ENCODE measurements at places on chromosomes 16 and 17.

- no peak for DNase-seq
These were observed 393.2 kb downstream of the PMP22 start for GRCh38 chr17:14871921-14872320.

GRCh38 chr16:23944381-23944780 is 108.6 kb downstream of the PRKCB start:
- no peak for DNase-seq

GRCh38 chr16:85055493-85056210 is 28.1 kb downstream of the KIAA0513 start:
- DNase-seq: peak; percentile 44

GRCh38 chr16:86088816-86089215 is 189.9 kb downstream of the IRF8 start:
- no peak for DNase-seq

GRCh38 chr17:43030137-43030767 is 5.2 kb downstream of the RND2 start:
- no peak for DNase-seq

DNA sequence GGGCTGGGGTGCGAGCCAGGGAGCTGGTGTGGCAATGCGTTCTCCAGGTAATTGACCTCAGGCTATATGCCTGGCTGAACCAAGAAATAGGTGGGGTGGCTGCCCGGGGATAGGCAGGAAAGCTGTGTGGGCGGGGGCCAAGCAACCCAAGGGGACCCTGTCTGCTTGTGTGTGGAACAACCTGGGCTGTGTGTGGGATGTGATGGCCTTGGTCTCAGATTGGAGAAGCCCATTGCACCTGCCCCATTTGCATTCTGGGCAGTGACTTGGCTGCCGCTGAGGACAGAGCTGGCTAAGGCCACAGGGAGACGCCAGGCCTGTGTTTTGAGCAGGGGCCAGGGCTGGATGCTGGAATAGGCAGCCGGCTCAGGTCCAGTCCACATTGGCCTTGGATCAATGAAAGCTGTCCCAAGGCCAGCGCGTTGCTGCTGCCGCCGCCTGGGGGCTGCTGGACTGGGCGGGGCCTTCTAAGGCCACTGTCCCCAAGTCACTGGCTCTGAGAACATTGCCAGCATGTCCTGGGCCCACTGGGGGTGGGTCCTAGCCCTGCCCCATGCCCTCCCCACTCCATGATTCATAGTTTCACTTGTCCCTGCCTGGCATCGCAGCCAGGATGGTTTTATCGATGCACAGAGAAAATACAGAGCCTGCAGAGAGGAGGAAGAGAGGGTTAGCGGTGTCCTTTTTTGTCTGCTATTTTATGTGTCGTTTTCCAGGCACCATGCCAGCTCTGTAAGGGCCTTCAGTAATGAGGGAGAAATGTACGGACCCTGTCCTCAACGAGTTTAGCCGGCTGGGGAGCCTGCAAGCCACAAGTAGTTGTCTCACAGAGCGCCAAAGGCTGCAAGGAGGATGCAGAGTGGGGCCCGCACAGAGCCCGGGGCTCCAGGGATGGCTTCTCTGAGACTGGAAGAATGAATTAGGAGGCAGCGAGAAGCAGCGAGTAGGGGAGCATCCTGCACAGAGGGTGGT is 43.9 kb downstream of the NKD1 start:
- no peak for DNase-seq

DNA sequence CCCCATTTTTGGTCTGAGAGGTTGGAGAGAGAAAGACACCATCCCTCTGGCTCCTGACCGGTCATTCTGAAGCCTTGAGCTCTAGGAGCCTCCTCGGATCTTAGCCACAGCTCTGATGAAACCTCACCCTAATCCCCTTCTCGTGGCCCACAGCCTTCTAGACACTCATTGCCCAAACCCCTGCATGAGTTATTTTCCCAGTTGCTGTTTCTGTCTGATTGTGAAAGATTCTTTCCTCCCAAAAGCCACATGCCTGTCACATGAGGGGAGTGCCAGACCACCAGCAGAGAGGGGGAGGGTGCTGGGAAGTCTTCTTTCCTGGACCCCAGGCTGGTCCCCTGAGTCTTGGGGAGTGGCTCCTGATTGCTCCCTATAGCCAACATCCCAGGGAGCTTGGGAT is 17.6 kb upstream of the ABR start:
- DNase-seq: no peak

DNA sequence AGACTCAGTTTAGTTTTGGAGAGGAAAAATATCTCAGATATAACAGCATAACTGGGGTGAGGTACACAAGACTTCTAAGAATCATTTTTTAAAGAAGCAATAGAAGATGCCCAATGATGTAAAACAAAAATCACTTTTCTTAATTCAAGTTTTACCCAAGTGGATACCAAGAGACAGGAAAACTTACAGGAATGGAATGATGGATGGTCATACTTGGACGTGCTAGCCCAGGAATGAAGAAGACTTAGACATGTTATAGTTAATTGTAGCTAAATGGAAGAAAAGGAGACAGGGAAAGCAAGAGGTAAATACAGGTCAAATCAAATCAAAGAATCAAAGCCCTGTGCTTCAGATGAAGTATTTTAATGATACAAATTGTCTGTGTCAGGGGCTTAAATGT is 312.7 kb upstream of the KCNJ16 start:
- DNase-seq: no peak

- DNase-seq: no peak
These were observed 1200.0 kb downstream of the CDH11 start for GRCh38 chr16:63921737-63922295.

DNA sequence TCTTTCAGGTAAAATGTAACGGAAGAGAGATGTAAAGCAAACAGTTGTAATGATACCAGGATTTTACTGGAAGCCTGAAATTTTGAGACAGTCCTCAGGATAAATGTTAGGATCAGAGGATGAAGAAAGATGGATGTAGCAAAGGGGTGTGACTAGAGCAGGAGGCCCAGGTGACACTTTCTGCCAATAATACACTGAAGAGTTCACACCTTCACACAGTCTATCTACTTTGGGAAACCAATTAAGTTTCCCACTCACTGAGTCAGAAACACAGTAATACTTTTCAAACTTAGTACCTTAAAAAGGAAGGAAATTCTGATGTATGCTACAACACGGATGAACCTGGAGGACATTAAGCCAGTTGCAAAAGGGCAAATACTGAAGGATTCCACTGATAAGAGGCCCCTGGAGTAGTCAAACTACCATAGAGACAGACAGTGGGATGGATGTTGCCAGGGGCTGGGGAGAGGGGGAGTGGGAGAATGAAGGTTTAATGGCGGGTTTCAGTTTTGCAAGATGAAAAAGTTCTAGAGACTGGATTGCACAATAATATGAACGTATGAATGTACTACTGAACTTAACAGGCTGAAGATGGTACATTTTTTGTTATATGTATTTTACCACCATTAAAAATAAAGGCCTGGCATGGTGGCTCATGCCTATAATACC is 62.3 kb downstream of the CYTH1 start:
- DNase-seq: no peak

GRCh38 chr16:4015275-4016004 is 100.8 kb downstream of the ADCY9 start:
- no peak for DNase-seq

DNA sequence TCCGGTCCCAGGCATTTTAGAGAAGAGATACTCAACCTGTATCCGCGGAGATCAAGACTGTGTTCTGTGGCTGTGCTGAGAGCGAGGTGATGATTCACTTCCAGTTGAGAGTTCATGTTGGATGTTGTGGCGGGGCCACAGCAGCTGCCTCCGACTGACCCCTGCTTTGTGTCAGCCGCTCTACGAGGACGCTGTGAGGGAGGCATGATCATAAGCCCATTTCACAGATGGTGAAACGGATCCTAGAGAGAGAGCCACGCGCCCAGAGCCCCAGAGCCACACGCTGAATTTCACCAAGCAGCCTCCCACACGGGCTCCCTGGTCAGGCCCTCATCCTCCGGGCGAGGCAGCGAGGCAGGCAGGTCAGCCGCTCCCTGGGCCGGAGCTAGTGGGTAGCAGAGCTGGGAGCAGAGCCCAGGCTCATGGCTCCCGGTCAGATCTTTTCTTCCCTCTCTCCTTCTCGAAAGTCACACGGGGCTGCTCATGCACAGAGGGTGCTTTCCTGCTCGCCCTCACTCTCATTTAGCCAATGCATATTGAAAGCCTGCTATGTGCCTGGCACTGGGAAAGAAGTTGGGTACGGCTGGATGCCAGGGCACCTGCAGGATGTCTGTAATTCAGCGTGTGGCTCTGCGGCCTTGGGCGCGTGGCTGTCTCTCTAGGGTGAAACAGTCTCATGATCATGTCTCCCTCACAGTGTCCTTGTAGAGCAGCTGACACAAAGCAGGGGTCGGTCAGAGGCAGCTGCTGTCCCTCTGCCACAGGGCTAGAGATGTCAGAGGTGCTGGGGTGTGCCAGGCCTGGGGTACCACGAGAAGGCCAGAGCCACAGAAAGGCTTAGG is 155.6 kb upstream of the CHMP6 start:
- DNase-seq: no peak

- no peak for DNase-seq
These were observed 34.1 kb upstream of the ENPP7 start for GRCh38 chr17:79696610-79696982.

GRCh38 chr17:14768923-14769322 is 468.0 kb downstream of the HS3ST3B1 start:
- DNase-seq: no peak

- DNase-seq: peak; percentile 62
These were observed at the start of gene DUSP14 for GRCh38 chr17:37489197-37490001. TSS of gene DUSP14 (plus strand) at chr17:37489891. CDS start at chr17:37512273, 22,382 bp downstream.

- no peak for DNase-seq
These were observed 244.1 kb downstream of the CEP112 start for GRCh38 chr17:65947831-65948230.

GRCh38 chr16:87414251-87414680 is 22.1 kb downstream of the MAP1LC3B start:
- DNase-seq: no peak

GRCh38 chr17:50931144-50931908 is 65.2 kb upstream of the TOB1 start:
- no peak for DNase-seq

Data from stimulated activated CD8-positive, alpha-beta memory T cell treated with anti-CD3 and anti-CD28 coated beads, Interleukin-2, amount 100 ng/mL, for 1 hour (primary cell).